Activated CD4-positive, alpha-beta T cell treated with anti-CD3 and anti-CD28 coated beads, Interleukin-2, amount 50 U/mL, for 4 hours (primary cell): ENCODE measurements at places on chromosomes 5 and 9.

GRCh38 chr5:4222821-4223220 lies 627.2 kb downstream of the IRX1 start:
- DNase-seq, result no peak

GRCh38 chr5:148957591-148958202 lies 105.2 kb downstream of the SH3TC2 start:
- peak; percentile 12 for DNase-seq

GRCh38 chr5:157563929-157564716 lies 11.5 kb downstream of the ADAM19 start:
- no peak for DNase-seq

- no peak for DNase-seq
Measured at GRCh38 chr5:174935854-174936474, 211.6 kb downstream of the MSX2 start.

- no peak for DNase-seq
Measured at GRCh38 chr5:160251406-160252155, 22.3 kb downstream of the FABP6 start.

DNA sequence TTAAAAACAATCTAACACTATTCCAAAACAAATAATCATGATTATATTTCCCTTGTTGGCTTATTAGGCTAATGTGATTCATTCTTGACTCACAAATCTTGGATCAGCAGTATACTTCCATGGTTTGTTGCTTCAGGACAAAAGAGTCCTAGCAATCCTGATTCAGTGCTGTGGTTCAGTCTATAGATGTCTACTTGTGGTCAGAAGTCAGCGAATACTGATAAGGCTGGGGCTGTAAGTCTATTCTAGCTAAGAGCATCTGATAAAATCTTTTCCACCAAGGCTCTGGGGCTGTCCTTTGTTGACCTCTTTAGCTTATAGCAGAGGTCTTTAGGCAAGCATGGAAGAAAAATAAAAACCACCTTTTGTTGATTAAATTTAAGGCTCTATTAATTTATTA lies 4.4 kb upstream of the SMIM3 start:
- no peak for DNase-seq

- DNase-seq, result no peak
Measured at GRCh38 chr9:16828340-16829281, 41.9 kb downstream of the BNC2 start.

DNA sequence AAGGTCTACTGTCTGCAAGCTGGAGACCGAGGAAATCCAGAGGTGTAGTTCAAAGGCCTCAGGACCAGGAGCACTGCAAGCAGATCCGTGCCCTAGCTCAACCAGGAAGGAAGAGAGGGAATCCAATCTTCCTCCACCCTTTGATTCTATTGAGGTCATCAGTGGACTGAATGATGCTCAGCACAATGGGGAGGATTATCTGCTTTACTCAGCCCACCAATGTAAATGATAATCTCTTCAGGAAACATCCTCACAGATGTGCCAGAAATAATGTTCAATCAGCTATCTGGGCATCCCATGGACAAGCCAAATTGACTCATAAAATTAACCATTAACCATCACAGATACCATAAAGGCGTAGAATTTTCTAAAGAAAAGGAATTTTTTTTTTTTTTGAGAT lies 92.0 kb downstream of the BASP1 start:
- DNase-seq, result no peak

DNA sequence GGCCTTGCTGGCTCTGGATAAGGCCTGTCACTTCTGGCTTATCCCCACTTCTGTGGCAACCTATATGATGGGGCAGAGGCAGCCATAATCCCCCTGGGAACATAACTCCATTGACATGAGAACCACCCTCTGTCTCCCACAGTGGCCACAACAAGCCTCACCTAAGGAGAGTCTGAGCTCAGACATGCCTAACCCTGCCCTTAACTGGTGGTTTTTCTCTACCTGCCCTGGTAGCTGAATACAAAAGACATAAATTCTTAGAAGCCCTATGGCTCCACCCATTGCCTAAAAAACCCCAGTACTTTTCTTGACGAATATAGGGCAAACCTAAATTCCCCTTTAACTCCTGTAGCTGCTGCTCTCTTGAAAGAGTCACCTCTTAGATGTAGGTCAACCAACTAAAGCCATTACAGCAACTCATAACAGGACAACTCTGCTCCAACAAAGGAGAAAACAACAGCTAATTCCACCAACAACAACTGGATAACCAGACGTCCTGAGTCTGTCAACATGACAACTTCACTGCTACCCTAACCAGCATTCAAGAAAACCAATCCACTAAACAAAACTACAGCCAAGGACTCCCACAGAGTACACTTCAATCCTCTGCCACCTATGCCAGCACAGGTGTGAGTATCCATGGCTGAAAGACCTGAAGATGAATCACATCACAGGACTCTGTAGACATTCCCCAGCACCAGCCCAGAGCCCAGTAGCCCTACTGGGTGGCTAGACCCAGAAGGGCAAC lies 427.7 kb downstream of the PRELID2 start:
- no peak for DNase-seq

GRCh38 chr5:150113047-150113744 lies 26.8 kb upstream of the CSF1R start:
- DNase-seq, result no peak

GRCh38 chr9:91948597-91949391 lies 1.2 kb downstream of the ROR2 start:
- DNase-seq, result no peak

DNA sequence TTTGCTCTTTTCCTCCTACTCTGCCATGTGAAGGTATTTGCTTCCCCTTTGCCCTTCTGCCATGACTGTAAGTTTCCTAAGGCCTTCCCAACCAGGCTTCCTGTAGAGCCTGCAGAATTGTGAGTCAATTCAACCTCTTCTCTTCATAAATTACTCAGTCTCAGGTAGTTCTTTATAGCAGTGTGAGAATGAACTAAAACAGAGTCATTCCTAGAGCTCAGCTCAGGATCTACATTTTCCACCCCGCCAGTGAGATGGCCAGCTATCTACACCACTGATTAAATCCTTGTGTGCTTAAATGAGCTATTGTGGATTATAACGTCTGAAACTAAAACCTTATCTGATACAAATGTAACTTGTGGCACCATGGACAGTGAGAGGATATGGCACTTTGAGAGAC lies 55.0 kb downstream of the FRMD3 start:
- no peak for DNase-seq

DNA sequence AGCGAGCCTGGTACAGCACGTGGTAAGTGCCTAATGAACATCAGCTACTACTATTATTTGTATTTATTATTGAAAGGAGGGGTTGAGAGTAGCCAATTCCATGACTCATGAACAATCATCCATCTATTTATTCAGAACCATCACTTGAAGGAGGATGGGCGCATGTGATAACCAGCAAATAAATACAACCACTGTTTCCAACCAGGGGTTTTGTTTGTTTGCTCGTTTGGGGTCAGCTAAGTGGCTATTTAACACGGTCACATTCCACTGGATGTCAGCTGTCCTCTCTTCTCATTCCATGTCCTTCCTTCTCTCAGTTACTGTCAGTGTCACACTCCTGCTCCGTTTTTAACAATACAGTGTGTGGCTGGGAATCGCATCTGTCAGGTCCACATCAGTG lies 8.6 kb downstream of the RAPGEF1 start:
- no peak for DNase-seq

- DNase-seq, result no peak
Measured at GRCh38 chr5:174446446-174446845, 277.9 kb upstream of the MSX2 start.

GRCh38 chr9:92723299-92723625 lies 41.4 kb downstream of the BICD2 start:
- no peak for DNase-seq

DNA sequence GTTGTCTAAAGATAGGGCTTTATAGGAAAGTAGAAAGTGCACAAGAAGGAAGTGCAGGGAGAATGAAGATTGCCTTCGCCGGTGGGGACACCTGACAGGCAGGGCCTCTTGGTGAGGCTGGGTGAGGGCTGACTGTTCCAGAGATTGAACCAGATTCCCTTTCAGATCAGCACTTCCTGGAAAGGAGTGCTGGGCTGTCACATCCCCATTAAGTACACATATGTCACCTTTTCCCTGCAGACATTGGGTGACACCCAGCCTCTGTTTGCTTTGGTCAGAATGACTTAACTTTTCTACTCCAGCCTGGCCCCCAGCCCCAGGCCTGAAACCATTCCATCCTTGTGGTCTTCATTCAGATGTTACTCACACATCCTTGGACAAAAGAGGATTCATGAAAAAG lies 7.4 kb upstream of the SHROOM1 start:
- no peak for DNase-seq

GRCh38 chr9:35718721-35719511 lies 13.1 kb downstream of the TLN1 start:
- no peak for DNase-seq

GRCh38 chr5:146770546-146770945 lies 108.0 kb downstream of the PPP2R2B start:
- DNase-seq, result no peak

- DNase-seq, result no peak
Measured at GRCh38 chr5:167488371-167488770, 803.1 kb upstream of the WWC1 start.

DNA sequence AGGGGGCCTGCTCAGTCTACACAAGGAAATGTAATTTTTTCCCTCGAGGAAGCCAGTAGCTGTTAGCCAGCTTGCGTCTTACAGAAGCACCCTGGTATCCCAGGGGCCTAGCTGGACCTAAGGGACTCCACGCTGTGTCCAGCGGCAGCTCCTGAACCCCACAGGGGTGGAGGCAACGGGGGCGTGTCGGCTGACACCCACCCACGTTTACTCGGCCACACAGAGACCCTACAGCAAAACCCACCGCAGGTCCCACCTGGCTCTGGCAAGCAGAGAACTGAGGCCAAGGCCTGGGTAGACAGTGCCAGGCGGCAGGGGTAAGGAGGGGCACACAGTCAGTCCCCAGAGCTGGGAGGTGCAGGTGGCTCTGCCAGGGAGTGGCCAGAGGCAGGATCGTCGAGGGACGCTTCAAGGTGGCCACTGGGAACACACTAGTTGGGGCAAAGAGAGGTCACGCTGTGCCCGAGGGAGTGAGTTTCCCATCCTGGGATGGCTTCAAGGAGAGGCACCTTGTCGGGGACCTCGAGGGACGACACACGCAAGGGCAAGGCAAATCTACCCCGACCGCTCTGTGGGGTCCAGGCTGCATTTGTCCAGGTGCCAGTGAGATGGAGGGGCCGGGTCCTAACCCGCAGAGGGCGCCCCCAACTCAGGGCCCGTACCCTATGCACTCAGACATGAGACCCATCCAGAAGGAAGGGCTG lies 20.7 kb downstream of the BRD3OS start:
- DNase-seq, result no peak

DNA sequence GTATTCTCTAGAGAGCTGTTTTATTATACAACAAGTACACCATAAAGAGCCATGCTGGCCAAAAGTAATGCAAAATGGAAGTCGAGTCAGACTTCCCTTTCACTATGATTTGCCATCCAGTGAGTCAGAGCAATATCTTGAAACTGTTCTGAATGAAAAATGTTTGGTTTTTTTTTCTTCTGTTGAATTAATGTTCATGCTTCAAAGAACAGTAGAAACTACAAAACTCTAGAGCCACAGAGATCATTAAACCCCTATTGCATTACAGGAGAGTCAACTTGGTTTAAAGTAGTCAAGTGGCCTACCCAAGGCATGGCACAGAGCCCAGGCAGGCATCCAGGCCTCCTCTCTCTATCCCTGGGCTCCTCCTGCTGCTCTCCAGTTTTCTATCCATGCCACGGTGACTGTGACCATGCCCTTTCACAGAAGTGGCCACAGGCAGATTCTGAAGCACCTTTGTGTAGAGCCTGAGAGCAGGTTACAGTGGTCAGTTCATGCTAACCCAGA lies 358.9 kb downstream of the DEPDC1B start:
- no peak for DNase-seq

GRCh38 chr5:168339109-168339771 lies 47.8 kb downstream of the WWC1 start:
- DNase-seq, result no peak

DNA sequence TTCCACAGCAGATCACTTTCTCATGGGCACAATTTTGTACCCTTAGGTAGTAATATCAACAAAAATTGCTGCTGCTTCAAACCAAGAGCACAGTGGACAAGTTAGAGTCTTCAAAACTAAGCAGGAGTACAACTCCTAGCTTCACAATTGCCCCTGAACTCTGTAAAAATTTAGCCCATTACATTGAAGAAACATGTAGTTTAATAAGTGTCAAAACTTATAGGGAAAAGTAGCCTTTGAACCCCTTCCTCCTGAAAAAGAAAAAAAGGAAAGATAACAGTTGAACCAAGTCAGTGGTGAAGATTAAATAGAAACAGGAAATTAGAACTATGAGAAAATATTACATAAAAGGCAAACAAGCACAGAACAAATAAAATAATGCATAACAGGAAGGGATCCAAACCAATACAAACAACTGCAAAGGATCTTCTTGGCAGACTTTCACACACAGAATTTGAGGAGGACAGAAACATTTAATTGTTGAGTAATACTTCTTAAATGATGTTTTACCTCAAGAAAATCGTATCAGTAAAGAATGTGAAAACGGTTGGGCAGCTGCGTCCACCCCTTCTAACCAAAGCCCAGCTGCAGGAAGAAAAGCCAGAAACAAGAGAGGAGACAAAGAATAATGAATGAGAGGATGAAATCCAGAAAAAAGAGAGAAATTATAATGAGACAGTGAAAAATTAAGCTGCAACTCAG lies 636.0 kb downstream of the NR2F1-AS1 start:
- DNase-seq, result no peak

- DNase-seq, result no peak
Measured at GRCh38 chr9:130394320-130394719, 50.4 kb upstream of the ASS1 start.

DNA sequence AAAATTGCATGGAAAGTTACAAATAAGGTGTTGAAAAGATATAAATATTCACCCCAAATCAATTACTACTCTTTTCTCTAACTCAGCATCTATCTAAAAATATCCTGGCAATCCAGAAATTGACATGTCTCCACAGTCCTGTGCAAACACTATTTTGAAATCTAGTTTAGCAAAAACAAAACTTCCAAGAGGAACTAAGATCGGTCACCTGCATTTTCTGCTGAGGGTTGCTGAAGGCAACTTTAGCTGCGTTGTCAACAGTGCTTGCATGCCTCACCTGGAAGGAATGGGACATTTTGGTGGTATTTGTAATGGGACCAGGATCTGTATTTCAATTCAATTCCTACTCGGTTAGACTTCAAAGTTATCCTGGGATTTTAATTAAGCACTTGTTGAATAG lies 398.3 kb downstream of the NTRK2 start:
- DNase-seq, result no peak

DNA sequence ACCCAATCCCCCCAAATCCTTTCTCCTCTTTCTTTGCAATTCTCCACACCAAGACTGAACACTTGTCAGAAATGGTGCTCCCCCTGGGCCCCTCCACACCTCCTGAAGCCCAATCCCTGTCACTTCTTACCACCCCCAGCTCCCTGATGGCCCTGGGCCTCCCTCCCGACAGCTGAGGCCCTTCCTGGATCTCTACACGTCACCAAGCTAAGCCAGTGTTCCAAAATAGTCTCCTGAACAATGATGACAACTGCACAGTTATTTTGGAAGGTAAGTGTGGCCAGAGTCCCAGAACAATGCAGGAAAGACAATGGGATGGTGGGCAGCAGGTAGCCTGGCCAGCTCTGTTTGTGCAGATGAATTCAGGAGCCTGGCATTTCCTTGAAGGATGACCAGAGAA lies 63.7 kb upstream of the PRSS3 start:
- DNase-seq, result no peak

GRCh38 chr5:103693517-103693916 lies 130.9 kb upstream of the NUDT12 start:
- DNase-seq, result no peak
